HuH-7.5 (cell line): ENCODE measurements at places on chromosomes 5 and 9.

DNA sequence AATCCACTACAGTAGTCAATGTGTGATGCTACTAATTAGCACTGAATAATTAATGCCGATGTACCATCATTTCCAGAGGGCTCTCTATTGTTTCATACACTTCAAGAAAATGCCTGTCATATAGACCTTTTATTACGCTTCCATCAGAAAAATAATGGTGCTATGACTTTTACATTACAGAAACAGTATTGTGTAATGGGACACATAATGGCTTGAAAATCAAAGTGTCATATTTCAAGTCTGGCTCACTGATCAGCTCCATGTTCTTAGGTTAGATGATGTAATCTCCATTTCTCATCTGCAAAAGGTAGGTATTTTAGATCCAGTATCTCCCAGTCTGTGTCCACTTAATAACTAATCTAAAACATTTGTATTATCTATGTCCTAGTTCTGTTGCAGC is 990.6 kb upstream of the TYRP1 start:
- DNase-seq = no peak

- no peak for DNase-seq
Observed at GRCh38 chr9:99850736-99851499, 29.2 kb downstream of the NR4A3 start.

DNA sequence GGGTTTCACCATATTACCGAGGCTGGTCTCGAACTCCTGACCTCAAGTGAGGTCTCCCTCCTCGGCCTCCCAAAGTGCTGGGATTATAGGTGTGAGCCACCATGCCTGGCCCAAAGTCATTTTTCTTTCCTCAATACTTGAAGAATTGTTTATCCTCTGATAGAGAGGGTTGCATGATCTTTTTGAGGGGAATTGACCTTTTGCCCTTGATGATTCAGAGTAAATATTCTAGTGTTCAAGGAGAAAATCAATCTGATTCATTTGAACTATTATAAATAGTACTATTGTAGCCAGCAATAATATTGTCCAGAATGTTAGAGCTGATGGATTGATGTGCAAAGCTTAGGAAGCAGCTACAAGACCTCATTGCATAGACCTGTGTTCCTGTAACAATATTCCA is 47.1 kb downstream of the UGCG start:
- DNase-seq = no peak

- no peak for DNase-seq
Observed at GRCh38 chr5:40842351-40842750, 1.2 kb downstream of the CARD6 start.

- DNase-seq = no peak
Observed at GRCh38 chr5:144567421-144567780, 396.7 kb downstream of the KCTD16 start.

DNA sequence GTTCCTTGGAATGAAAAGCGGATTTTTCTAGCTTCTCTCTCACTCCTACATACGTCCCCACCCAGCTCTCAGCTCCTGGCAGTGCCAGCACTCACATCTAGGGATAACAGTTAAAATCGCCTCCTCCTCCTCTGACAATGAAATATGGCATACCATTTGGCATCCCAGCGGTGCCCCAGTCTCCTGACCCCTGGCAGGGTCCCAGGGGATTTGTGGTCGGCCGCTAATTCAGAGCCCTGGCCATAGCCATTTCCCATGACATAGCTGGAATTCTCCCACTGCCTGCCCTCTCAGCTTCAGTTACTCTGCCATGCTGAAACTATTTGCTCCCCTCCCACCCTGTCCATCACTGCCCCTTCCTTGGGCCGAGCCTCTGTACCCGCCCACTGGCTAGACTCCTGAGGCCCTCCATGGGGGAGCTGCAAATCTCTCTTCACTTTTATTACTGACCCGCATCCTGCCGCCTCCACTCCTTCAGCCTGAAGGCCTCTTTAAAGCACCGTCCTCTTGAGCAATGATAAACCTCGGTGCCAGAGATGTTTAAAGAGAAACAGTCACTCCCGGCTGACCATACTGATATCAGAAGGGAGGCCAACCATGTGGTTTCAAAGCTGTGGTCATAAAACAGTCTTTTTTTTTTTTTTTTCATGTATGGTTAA is 139.8 kb downstream of the SLIT3 start:
- DNase-seq = no peak

GRCh38 chr9:33458444-33458843 is 11.1 kb upstream of the AQP3 start:
- no peak for DNase-seq

DNA sequence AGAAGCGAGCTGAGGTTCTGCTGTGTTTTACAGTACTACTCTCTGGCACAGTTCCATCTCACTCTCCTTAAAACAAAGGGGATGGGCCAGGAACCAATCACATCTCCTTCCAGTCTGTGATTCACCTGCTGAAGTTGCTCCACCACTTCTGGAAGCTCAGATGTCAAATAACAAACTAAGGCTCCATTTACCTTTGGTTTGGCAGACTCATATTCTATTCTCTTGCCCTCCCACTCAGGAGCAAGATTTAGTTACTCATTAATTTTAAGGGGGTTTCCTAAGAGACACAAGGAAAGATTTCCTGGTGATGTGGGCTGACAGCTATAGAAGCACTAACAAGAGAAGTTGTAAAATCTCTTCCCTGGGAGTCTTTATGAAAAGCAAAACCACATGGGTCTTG is 37.8 kb upstream of the KIF2A start:
- DNase-seq = peak; percentile 33

DNA sequence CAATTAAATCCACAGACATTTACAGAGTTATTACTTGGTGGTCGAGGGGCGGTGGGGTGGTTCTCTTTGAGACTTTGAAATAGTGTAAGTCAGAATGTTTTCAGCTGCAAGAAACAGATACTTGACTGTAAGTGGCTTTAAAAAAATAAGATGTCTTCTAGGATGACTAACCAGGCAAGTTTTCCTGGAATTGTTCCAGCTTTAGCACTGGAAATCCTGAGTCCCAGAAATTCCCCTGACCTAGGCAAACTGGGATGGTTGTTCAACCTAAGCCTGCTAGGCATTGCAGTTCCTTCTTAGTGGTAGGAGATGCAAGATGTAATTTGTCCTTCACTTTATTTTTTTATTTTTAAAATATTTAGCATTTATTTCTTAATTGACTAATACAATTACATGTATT is 169.5 kb upstream of the POC5 start:
- no peak for DNase-seq

GRCh38 chr5:464843-465590 is 22.0 kb downstream of the EXOC3 start:
- no peak for DNase-seq

GRCh38 chr9:68523367-68523936 is 17.2 kb downstream of the TMEM252 start:
- no peak for DNase-seq

GRCh38 chr5:1187234-1187949 is 14.0 kb upstream of the SLC6A19 start:
- no peak for DNase-seq

- DNase-seq = no peak
Observed at GRCh38 chr5:63959177-63959982, 2.9 kb downstream of the HTR1A start.

DNA sequence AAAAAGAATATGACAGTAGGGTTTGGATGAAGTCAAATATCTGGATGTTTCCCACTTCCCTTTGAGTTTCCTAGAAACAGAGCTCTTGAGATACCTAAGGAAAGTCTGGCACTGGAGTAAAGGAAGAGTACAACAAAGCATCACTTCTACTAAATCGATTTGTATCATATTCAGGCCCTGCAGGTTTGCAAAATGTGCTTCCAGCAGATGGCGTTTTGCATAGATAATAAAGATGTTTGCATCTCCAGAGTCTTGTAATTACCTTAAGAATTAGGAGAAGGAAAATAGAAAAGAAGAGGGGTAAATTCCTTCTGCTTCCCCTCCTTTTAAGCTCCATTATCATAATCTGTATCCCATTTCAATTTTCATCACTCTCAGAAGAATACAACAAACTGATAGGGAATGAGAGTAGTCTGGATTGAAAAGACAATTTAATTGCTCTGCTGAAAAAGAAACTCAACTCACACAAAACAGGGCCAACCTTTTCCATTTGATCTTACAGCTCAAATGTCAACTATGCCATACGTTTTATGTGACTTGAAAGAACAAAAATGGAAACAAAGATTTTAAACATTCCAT is 380.4 kb downstream of the PTPRD start:
- no peak for DNase-seq

DNA sequence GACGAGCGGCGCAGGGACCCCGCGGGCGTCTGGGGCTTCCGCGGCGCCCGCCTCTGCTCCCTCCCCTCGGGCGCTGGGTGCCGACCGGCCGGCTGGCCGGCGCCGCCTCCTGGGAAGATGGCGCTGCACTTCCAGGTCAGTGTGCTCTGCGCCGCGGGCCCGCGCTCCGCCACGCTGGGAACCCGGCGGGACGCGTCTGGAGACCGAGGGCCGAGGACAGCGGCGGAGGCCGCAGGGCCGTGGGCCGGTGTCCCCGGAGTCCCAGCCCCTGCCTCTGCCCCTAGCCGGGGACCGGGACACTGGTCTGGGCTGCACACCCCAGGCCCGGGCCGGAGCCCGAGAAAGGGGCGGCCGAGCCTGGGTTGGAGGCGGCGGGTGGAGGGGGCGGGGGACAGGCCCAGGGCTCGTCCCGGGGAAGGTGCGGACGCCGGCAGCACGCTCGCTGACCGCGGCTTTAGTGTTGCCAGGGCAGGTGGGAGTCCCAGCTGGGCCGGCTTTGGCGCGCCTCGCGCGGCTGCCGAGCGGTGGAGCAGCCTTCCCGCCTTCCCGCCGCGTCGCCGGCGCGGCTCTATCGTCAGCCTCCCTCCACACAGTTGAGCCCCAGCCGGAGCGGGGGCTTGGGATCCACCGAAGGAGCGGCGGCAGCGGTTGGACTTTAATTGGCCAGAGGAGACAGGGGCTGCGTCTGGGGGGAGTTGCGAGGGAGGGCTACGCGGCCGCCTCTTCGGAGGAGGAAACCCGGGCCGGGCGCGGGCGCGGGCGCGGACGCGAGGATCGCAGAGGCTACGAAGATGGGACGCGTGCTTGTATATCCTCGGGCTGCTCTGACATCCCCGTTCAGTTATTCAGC is at the start of gene RANBP17:
Gene RANBP17 (plus strand): TSS at position 102 of the 850 bp plus-strand sequence.
- peak; percentile 37 for DNase-seq

DNA sequence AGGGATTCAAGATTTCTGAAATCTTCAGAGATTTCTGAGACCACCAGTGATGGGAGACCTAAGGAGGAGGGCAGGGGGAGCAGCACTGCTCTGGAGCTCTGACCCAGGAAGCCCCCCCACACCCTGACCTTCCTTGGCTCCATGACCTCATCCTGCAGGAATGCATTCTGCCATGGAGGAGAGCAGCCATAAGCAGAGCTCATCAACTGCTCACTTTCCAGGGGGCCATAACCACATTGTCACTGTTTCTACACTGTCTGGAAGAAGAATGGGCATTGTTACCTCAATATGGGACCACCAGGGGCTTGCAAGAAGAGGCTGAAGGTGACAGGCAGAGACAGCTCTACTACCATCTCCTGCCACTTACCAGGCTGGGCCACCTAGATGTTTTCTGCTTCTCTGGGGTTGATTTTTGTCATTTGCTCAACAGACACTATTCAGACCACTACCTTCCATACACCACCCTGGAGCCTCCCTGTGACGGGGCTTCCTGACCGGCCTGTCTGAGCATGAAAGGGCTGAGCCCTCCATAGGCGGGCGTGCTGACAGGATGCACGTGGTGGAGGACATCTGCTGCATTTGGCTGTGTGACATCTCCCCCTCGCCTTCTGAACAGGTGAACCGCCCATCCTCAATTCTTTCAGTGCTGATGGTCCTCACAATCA is 2.3 kb upstream of the TSC1 start:
- no peak for DNase-seq

DNA sequence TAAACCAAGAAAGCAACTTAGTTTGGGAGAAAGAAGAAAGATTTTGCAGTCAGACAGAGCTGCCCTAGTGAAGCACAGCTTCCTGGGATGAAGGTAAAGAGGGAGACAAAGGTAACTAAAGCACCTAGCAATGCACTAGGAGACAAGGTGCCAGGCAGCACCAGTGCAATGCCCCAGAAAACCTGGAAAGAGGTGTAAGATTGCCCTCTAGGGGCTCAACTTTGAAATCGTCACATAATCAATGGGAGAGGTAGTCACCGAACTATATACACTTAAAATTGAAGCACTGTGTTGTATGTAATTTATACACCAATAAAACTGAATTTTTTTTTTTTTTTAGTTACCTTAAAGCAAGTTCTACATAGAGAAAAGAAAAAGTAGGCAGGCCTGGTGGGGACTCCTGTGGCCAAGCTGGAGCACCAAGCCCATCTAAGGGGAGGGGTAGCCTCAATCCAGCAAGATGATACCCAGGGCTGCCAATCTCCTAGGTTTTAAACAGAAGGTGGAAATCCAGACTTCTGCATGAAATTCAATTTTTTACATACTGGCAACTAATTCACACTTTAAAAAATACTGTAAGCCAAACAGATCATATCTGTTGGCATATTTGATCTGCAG is 48.2 kb downstream of the CDK5RAP2 start:
- DNase-seq = peak; percentile 29

DNA sequence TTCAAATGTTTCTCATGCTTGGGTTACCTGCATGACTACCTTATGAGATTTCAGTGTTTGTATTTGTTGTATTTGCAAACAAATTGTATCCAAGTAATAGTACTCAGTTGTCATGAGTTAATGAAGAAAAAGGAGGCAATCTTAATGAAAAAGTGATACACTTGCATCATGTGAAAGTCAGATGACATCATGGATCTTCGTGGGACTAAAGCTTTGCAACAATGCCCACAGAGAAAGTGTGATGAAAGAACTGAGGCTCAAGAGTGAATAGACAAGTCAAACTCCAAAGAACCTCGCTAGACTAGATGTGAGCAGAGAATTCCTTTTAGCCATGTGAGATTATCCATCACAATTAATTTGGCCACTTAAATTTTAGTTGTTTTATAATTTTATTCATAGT is 75.4 kb upstream of the ADRB2 start:
- no peak for DNase-seq

DNA sequence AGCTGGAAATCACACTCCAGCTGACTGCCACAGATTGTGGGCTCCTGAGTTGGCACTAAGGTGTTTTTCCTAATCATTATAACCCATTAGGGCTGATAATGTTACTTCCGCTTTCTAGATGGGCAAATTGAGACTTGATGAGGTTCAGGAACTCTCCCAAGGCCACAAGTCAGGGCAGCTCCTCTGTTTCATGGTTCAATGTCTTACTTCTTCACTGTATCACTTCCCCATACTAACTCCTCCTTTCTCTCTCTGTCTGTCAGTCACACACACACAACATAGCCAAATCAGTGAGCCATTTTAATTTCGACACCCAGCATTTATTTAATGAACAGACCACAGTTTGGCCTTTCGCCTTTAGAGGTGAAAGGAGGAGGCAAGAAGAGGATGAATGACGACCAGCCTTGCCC is 17.8 kb upstream of the TRAF1 start:
- no peak for DNase-seq

GRCh38 chr5:34570721-34571676 is 85.1 kb upstream of the RAI14 start:
- no peak for DNase-seq

- no peak for DNase-seq
Observed at GRCh38 chr9:37668116-37668601, 17.4 kb downstream of the FRMPD1 start.

DNA sequence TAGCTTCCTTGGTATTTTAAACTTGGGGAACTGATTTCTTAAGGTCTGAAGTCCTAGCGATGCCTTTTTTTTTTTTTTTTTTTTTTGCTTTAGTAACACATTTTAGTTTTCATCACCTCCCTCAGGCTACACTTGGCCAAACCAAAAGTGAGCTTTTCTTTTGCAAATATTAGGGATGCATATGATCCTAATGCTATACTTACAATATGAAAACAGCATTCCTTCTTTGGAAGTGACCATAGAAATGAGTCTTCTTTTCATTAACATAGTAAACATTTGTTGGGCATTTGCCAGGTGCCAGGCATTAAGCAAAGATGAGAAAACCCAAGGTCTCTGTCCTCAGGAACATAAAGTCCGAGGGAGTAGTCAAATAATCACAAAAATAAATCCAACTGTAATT is 189.8 kb downstream of the ALDH1A1 start:
- DNase-seq = no peak
